ENCODE measurements at places on chromosomes 6 and 20. TPM values are rescaled to one million over a fixed set of nuclear protein-coding genes. Genes with fewer than 3 reads are reported as not detected.

The CASS4 gene
- total RNA-seq: 0.59 TPM

DNA sequence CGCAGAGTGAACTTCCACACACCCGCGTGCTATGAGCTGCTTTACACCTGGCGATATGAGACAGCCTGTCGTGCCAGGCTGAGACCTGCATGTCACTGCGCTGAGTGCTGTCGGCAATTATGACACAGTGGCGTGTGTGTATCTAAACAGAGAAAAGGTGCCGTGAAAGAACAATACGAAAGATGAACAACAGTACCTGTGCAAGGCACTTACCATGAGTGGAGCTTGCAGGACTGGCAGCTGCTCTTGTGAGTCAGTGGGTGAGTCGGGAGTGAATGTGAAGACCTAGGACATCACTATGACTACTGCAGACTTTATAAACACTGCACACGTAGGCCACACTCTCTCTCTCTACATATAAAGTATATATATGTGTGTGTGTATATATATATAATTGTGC is 68.5 kb upstream of the DUSP22 start:
- no peaks in the 10 kb centered on the region for H3K4me1 ChIP-seq
- H3K36me3 ChIP-seq: no peaks in the 10 kb centered on the region
- H3K27me3 ChIP-seq: no peaks in the 10 kb centered on the region
- no peak overlapping the region for H3K27ac ChIP-seq
- no peak for DNase-seq

GRCh38 chr6:147507162-147508041 is 1.1 kb upstream of the SAMD5 start:
- H3K4me3 ChIP-seq: peak overlapping the region; percentile 38
- no peaks in the 10 kb centered on the region for H3K27me3 ChIP-seq
- H3K4me1 ChIP-seq: no peaks in the 10 kb centered on the region
- no peaks in the 10 kb centered on the region for H3K36me3 ChIP-seq
- DNase-seq: no peak

DNA sequence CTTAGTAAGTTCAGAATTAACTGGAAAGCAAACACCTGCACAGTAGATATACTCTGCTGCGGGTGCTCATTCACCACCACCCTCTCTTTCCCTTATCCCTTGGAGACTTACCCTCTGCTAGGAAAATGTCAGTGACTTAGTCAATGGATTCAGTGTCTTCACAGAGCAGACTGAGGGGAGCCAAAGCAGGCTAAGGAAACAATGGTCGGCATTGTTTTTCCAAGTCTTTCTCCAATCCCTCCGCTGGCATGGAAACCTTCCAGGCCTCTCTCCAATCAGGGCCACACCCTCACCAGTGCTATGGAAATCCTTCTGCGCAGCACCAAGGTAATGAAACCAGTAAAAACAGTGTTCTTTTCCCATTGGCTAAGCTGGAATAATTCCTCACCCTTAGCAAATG is 531.2 kb downstream of the TFAP2B start:
- no peak overlapping the region for H3K4me3 ChIP-seq
- no peaks in the 10 kb centered on the region for H3K27me3 ChIP-seq
- H3K27ac ChIP-seq: no peak overlapping the region
- no peak for DNase-seq

- no peaks in the 10 kb centered on the region for H3K36me3 ChIP-seq
- no peak overlapping the region for H3K4me3 ChIP-seq
- no peak overlapping the region for H3K27ac ChIP-seq
- no peaks in the 10 kb centered on the region for H3K27me3 ChIP-seq
- DNase-seq: no peak
These were observed 78.2 kb upstream of the PTPRK start for GRCh38 chr6:128598571-128598970.

DNA sequence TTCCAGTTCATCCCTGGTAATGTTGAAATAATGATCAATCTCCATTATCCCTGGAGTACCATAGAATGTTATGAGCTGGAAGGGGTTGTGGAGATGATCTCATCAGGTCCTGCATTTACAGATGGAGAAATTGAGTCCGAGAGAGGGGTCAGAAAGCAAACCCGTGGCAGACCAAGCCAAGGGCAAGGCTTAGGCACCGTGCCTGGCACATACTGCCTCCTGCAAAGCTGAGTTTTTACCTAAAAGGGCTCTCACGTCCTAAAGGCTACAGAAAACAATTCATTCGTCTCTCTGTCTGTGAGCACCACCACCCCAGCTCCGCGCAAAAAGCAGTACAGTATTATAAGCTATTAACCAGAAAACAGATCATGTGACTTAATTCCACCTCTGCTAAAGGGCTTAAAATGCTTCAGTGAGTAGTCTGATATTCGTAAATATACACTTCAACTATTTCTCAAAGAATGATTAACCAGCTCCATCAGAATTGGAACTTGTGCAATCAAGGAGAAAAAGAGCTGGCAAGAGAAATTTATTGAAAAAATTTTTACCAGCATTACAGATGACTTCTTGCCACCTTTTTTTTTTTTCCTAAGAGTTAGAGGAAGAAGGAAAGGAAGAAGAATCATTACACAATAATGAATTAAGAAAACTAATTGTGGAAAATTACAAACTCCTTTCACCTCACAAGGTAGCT is 3.4 kb upstream of the PARD6B start:
- H3K36me3 ChIP-seq: no peaks in the 10 kb centered on the region
- DNase-seq: no peak
- H3K27me3 ChIP-seq: no peaks in the 10 kb centered on the region
- H3K4me3 ChIP-seq: no peak overlapping the region
- peaks cover 3% of the 10 kb centered on the region for H3K4me1 ChIP-seq

GRCh38 chr6:156563714-156564113 is 213.5 kb upstream of the ARID1B start:
- no peaks in the 10 kb centered on the region for H3K27me3 ChIP-seq
- H3K27ac ChIP-seq: no peak overlapping the region
- no peaks in the 10 kb centered on the region for H3K36me3 ChIP-seq
- no peak overlapping the region for H3K4me3 ChIP-seq
- H3K4me1 ChIP-seq: no peaks in the 10 kb centered on the region

The ARMH2 gene
- total RNA-seq: not detected

The OOEP gene
- not detected for total RNA-seq

The B4GALT5 gene
- 53.7 TPM for total RNA-seq
